Right ventricle myocardium inferior (tissue), 1 donor: ENCODE measurements at places on chromosomes 4 and X. TPM values are rescaled to one million over a fixed set of nuclear protein-coding genes. Genes with fewer than 3 reads are reported as not detected.

- no peak for DNase-seq
Observed at GRCh38 chr4:154444958-154445357, 46.6 kb downstream of the DCHS2 start.

Gene MAGEA2
- not detected for total RNA-seq

Gene TECRL
- total RNA-seq: 1,120 TPM

Gene HELT
- total RNA-seq: not detected

DNA sequence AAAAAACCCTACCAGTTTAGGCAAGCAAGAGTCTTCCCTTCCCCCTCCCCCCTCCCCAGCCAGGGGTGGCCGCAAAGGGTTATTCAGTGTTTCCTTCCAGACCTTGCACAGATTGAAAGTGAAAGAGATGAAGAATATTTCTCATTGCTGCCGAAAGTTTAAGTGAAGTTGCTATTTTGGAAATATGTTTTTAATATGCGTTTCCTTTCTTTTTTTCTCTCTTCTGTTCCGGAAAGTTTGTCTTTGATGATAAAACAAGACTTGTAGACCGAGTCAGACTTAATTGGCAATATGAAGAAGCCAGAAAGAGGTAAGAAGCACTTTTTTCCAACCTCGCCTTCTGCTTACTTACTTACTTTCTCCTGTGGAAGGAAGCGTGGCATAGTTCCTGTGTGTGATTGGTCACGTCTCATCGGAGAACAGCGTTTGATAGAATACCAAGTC lies 58.5 kb upstream of the CLCN4 start:
- no peak for DNase-seq

- no peak for DNase-seq
Observed at GRCh38 chr4:59945277-59945676, 1254.8 kb upstream of the ADGRL3 start.

DNA sequence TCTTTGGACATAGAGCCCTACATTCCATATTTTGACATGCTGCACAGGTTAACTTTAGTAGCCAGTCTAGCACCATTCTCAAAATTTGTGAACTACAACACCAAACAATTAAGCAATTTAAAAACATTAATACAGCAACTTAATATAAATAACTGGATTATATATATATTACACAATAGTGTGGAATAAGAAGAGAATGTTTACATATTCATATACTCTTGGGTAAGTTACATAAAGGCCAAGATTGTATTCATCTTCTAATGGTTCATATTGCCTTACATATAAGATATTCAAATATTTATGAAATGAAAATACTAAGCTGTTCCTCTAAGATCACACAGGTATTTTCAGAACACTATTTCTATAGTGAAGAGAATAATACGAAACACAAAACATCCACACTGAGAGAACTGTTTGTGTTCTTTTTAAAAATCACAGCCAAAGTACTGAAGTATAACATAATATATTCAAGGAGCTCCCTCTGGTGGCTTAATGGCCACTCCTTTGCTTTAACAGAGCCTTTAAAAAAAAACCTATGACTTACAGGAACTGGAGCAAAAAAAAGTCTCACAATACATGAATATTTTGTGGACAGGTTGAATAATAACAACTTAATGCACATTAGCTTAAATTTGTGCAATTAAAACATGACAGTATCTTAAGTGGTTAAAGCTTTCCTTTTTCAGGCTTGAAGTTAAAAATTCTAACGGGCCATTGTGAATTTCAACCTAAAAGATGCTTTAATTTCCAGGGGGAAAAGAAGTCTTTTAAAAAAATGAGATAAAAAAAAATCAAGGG lies 46.2 kb downstream of the NEK1 start:
- DNase-seq: no peak
